ENCODE measurements at places on chromosomes 6 and 20. TPM values are rescaled to one million over a fixed set of nuclear protein-coding genes. Genes with fewer than 3 reads are reported as not detected.

Gene MUCL3
- total RNA-seq, result not detected

Gene SPATS1
- not detected for total RNA-seq

Gene C6orf15
- total RNA-seq, result not detected

Gene CLPSL1
- not detected for total RNA-seq

Gene SFTA2
- not detected for total RNA-seq

Gene PLA2G7
- total RNA-seq, result 2.0 TPM

Gene FOXQ1
- total RNA-seq, result not detected

Gene PRSS35
- 4.1 TPM for total RNA-seq

Gene PRPH2
- 2.8 TPM for total RNA-seq

Gene MICB
- total RNA-seq, result 4.7 TPM

Gene PTCHD4
- total RNA-seq, result 1.5 TPM

DNA sequence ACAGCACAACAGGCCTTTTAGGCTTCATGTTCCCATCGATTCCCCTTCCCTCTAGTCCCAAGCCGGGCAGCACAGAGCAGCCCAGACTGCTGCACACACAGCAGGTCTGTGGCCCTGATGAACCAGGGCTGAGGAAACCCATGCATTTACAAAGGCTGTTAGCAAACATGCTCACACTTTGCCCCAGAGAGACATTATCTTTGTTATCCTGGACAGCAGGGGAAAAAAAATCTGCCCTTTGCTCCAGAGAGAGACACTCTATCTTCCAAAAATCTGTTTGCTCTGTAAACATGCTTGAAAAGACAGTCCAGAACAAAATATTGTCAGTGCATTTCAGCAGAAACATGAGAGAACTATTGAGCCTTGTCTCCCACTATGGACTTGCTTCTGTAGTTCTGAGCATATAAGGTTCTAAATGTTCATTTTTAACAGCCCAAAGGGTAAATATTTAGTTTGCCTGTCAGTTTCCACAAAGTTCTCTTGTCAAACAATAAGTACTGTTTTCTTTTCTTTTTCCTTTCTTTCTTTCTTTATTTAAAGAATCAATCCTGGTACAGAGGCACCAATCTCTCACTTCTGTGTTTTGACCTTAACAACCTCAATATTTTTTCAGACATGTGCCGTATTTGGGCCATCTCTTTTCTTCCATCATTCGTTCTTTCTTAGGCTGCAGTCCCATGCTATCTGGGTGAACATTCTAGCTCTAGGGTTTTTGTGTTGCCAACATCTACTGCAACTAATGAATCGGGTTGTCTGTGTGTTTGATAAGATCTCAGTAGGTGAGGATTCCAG lies 468.0 kb downstream of the EPM2A start:
- no peak for DNase-seq

GRCh38 chr6:7254980-7255835 lies 57.8 kb downstream of the SSR1 start:
- DNase-seq, result no peak

- DNase-seq, result no peak
Observed at GRCh38 chr6:37134036-37134395, 35.9 kb upstream of the PIM1 start.

GRCh38 chr6:2959909-2960719 lies 11.3 kb downstream of the SERPINB6 start:
- DNase-seq, result no peak

DNA sequence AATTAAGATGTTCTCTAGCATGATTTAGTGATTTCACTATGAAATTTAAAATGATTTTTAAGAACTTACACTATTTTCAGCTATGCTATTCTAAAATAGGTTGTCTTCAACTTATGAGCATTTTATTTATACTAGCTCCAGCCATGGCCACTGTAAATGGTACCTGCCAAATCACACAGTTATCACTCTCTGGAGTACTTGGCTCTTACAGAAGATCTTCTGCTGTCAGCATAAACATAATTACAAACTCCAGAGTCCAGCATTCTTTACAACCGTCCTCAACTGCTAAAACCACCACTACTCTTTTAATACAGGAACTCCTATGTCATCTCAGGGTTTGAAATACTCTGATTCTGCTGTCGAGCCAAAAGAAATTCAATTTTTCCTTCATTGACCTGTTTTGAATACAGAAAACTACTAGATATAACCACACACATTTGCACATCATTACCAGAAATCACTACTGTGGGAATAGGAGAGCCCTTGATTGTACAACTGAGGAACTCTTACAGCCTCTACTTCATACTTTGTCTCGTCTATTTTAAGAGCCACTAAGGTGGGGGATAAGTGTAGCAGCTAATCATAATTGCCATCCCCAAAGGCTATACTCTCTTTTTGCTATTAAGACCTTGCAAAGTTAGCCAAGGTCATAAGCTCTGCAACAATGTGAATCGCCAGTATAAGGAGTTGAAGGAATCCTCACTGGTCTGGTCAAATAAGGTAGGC lies 93.7 kb downstream of the PHIP start:
- DNase-seq, result no peak

DNA sequence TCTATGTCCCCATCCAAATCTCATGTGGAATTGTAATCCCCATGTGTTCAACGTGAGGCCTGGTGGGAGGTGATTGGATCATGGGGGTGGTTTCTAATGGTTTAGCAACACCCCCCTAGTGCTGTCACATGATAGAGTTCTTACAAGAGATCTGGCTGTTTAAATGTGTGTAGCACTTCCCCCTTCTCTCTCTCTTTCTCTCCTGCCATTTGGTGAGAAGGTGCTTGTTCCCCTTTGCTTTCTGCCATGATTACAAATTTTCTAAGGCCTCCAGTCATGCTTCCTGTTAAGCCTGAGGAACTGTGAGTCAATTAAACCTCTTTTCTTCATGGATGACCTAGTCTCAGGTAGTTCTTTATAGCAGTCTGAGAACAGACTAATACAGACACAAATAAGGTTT lies 165.4 kb downstream of the OGFRL1 start:
- DNase-seq, result no peak

DNA sequence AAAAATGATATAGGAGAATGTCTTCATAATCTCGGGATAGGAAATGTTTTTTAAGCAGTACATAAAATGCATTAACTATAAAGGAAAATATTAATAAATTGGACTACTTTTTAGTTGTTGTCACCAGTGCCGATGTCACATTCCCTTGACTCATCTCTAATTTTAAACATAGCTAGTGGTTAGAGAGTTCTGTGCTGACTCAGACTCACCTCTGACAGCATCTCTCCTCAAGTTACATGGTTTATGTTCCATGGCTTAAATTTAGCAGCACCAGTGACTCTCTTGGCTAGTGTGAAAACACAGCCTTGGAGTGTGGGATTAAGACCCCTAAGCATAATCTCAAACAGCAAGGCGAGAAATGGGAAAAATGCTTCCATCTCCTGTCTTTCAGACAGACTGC lies 311.8 kb upstream of the MMS22L start:
- no peak for DNase-seq

DNA sequence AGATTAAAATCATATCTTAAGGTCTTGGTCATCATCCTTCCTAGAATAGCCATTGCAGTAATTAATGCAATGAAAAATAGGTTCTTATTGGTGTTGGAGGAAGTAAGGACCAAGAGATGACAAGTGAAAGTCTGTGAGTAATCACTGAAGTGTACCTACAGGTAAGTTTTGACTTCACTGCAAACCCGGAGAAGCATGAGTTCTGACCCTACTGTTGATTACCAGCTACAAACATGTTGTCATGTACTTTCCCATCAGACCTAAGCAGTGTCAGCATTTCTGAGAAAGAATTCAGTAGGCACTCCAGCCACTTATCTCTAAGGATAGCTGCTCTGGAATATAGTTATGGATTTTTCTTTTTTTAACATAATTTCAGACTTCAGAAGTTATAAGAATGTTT lies 280.9 kb downstream of the ZFAND3 start:
- no peak for DNase-seq

GRCh38 chr20:62755817-62756724 lies 40.2 kb upstream of the MRGBP start:
- peak; percentile 52 for DNase-seq

DNA sequence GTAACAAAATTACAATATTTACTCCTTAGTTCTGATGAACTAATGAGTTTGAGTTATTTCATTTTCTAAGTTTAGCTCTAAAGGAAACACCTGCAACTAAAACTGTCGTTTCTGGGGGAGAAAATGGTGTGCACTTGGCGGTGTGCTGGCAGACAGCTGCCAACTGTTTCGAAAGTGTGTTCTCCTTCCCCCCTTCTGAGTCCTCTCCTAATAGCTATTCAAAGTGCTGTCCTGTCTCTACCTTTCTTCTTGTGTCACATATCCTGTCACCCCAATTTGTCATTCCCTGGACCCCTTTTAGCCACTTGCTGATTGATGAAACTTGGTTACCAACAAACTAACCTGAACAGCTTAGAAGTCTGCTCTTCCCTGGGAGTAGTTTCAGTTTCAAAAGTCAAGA lies 4.9 kb upstream of the UBE2J1 start:
- no peak for DNase-seq

DNA sequence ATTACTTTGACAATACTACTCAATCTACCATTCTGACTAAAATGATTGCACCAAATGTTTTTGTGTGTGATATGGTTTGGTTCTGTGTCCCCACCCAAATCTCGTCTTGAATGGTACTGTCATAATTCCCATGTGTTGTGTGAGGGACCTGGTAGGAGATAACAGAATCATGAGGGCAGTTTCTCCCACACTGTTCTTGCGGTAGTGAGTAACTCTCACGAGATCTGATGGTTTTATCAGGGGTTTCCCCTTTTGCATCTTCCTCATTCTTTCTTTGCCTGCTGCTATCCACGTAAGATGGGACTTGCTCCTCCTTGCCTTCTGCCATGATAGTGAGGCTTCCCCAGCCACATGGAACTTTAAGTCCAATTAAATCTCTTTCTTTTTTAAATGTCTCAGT lies 20.8 kb downstream of the SYCP2 start:
- DNase-seq, result no peak

DNA sequence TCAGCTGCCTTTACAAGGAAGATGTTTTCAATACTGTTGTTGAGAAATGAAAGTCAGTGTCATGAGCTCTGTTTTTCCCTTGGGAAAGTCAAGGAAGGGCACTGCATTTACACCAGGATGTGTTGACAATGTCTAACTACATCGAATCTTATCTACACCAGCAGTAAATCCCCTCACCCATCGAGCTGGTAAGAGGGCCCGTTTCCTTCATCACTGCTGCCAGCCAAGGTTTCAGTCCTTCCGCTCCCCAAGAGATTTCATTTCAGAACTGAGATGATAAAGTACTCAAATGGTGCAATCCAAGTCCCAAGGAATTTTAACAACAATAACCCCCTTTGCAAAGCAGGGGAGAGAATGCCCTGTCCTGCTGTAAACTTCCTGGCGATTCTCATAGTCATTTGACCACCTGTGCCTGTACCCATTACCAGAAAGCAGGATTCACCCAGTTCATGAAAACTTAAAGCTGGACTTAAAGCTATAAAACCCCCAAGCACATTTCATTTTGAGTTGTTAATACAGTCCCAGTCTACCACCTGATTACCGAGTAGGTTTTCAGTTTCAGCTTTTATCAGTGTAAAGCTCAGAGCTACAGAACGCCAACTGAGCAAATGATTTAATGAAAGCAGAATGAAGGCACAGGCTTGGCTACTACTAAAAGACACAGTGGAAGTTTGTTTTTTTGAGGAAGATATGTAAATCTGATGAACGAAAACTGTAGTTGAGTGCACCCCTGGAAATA lies 122.5 kb upstream of the TAB2 start:
- no peak for DNase-seq

GRCh38 chr20:10800288-10800687 lies 126.5 kb upstream of the JAG1 start:
- no peak for DNase-seq

GRCh38 chr6:83215131-83216047 lies 22.2 kb downstream of the RWDD2A start:
- DNase-seq, result no peak

DNA sequence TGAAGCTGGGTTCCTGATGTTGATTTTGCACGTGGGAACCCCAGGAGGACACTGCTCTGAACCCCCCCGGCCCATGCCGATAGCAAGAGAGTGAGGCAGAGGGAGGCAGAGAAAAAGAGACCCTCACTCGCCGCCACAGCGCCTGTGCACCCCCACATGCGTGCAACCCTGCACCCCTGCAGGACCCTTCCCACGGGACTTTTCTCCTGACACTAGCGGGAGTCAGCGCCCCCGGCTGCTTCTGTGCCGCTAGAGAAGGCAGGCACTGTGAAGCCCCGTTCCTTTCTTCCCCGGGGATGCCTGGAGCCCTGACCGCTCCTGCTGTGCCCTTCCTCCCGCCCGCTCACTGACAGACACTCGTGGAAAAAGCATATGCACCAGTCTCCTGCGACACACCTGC lies 67.4 kb downstream of the GMPR start:
- DNase-seq, result no peak

DNA sequence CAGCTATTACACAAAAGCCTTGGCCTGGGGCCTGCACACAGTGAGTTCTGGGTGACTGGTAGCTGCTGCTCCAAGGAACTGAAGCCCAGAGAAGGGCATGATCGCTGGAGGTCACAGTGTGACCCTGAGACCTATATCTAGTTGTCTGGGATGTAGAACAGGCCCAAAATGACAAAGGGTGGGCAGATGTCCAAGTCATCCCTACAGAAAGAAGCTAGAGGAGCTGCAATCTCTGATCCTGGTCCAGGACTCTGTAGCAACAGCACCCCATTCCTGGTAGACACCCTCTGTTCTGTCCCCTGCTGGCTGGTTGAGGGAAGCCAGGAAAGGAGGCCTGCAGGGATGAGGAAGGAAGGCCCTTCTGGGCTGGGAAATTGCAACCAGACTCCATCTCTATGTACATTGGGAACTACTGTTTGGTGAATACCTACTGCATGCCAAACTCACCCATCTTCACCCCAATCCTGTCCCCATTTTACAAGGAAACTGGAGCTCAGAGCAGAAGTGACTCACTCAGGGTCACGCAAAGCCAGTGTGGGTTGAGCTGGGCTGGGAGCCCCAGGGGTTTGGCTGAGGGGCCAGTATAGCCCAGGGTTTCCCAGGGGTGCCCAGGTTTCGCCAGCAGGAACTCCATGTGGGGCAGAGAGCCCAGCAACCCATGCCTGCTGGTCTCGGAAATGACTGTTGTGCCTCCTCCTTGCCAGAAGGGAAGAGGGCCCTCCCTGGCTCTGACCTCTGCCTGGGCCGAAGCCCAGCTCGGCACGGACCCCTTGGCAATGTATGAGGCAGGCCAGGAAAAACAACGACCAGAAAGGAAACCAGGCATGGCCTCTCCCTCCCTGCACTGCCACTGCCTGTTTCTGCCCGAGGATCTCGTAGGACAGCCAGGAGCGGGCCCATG lies 44.9 kb upstream of the TLDC2 start:
- DNase-seq, result peak; percentile 94
